ENCODE measurements at places on chromosomes 5 and 9.

DNA sequence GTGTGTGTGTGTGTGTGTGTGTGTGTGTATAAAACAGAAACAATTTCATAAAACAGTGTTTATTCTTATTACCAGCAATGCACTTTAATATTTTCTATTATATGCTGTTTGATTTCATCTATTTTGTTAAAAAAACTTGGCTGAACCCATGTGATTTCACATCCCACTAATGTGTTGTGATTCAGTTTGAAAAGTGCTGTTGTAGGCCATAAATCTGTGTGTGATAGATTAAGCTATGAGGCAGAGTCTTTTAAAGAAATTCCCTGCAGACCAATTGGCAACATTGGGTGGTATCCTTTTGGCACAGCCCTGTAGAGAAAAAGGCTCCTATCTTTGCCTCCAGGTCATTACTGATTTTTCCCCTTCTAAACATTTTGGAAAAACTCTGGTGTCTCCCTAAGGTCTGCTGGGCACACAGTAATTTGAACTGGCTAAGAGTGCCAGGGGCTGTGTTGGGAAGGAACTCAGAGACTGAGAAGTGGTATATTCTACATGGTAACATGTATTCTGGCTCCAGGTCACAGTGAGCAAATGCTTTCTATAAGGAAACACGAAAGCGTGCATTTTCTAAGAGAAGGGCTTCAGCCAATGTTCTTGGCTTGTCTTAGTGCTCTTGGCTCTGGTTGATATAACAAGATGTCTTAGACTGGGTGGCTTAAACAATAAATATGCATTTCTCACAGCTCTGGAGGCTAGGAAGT is 4.5 kb downstream of the CAMK4 start:
- DNase-seq: no peak

- no peak for DNase-seq
Observed at GRCh38 chr9:87307848-87308247, 189.8 kb upstream of the DAPK1 start.

GRCh38 chr5:79261897-79262296 is 26.0 kb downstream of the JMY start:
- DNase-seq: no peak

DNA sequence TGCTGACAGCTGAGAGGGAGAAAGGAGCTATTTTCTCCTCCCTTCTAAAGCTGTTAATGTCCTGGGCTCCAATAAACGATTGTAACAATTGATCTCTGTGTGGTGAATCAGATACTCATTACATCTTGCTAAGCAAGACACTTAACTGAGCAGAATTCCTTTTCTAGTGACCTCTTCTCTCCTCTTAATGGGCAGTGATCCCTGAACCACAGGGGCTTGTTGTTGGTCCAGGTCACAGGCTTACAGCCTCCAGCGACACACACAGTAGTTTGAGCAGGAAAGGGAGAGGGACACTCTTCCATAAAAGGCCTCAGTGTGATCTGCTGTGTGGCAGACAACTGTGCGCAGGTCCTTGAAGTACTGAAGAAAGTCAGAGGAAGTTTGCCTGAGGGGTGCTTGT is 58.5 kb upstream of the MYO10 start:
- no peak for DNase-seq

- DNase-seq: no peak
Observed at GRCh38 chr5:67197536-67197935, 937 bp upstream of the CD180 start.

- DNase-seq: no peak
Observed at GRCh38 chr9:117334101-117334500, 80.8 kb downstream of the ASTN2 start.

- DNase-seq: no peak
Observed at GRCh38 chr5:167763772-167764171, 527.7 kb upstream of the WWC1 start.
